ENCODE measurements at places on chromosomes 4 and X. TPM values are rescaled to one million over a fixed set of nuclear protein-coding genes. Genes with fewer than 3 reads are reported as not detected.

PCDH19 gene
- not detected for total RNA-seq

AFM gene
- total RNA-seq = not detected

MANBA gene
- 15.5 TPM for total RNA-seq

TMEM131L gene
- 42.3 TPM for total RNA-seq

CLDN24 gene
- total RNA-seq = not detected

PCYT1B gene
- total RNA-seq = not detected

ZNF630 gene
- 2.3 TPM for total RNA-seq

Measured in natural killer cell treated with Interleukin-12 subunit alpha and Interleukin-12 subunit beta and Interleukin-15 and Interleukin-18, amount 100 ng/mL, for 72 hours (primary cell).